SK-N-MC (cell line): ENCODE measurements at places on chromosomes 7 and 10.

DNA sequence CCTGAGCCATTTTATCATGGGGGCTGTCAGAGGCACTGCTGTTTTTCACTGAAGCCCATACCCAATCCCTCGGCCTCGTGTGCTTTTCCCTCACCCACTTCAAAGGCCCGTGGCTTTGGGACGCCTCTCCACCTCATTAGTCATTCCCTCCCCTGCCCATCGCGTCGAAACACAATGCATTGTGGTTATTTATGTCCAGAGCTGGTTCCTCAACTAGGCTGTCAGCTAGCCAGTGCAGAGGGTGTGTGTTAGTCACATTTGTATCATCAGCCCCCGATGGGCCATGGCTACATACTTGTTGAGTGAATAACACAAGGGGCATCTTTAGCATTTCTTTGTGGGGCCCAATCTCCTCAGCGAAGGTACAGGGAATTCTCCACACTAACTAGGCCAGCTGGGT is 3.8 kb upstream of the CRCP start:
- DNase-seq: no peak

DNA sequence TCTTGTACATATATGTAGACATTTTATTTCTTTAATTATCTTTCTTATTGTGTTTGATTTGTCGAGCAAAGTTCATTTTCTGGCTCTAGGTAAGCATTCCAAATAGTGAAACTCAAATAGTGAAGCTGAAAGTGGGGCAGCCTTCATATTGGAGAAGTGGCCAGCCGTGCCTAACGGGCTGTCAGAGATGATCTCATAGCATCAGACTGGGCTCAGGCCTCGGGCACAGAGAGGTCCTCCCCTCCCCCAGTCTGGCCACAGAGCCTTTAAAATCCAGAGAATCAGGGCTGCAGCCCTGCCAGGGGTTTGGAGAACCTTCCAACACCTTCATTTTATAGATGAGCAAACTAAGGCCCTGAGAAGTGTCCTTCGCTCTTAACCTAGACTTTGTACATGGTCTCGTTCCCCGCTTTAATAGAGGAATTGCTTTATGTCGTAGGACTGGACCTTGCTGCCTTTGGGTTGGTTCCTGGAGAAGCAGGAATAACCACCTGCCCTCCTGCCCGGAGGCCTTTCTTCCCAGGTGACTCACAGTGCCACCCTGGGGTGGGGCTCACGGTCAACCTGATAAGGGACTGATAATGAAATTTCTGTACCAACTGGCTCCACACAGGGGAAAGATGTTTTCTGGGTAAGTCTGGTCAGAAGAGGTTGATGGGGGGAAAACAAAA is 7.3 kb downstream of the TSPAN15 start:
- no peak for DNase-seq

- DNase-seq: no peak
Measured at GRCh38 chr7:106169821-106170610, 57.9 kb upstream of the SYPL1 start.

DNA sequence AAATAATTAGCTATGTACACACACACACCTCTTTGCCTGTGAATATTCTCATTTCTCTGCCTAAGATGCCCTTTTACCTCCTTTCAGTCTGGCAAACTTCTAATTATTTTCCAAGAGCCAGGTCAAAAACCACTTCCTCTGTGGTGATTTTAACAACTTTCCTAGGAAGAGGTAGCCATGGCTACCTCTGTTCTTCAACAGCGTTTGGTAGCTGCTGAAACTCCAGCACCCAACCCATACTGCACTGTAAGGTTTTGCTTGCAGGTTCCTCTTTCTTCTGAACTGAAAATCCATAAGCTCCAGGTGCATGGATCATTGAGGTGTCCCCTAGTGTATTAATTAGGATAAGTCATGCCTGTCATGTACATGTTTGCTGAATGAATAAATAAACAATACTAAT is 25.6 kb downstream of the NRCAM start:
- no peak for DNase-seq

DNA sequence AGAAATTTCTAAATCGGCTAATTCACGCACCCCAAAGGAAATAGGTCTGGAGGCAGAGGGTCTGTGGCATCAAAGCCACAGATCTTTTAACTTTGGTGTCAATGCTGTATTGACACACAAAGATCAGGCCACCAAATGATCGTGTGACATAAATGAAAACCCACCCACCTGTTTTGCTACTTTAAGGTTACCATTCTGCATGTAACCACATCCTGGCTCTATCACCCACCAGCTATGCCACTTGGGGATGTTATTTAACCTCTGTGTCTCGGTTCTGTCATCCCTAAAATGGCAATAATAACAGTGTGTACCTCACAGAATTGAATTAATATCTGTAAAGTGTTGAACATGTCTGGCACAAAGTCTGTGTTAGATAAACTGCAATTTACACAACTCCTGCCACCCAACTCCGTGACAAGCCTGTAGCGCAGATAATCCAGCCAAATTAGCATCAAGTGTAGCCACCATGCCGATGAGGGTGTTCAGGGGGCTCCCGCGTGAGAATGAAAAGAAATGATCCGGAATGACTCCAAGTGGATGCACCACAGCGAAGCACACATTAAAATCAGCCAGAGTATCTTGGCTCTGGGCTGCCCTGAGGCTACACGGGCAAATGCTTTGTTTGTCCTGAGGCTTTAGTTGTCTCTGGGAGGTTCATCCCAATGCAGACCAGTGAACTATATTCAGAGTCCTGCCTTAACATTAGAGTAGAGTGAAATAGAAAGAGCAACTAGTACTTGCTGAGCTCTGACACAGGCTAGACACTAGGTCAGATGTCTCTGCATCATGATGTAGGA is 158.4 kb upstream of the NEBL start:
- DNase-seq: no peak

- DNase-seq: no peak
Measured at GRCh38 chr7:125605241-125605640, 675.6 kb upstream of the POT1 start.

GRCh38 chr10:96695366-96695765 is 24.9 kb downstream of the PIK3AP1 start:
- no peak for DNase-seq

DNA sequence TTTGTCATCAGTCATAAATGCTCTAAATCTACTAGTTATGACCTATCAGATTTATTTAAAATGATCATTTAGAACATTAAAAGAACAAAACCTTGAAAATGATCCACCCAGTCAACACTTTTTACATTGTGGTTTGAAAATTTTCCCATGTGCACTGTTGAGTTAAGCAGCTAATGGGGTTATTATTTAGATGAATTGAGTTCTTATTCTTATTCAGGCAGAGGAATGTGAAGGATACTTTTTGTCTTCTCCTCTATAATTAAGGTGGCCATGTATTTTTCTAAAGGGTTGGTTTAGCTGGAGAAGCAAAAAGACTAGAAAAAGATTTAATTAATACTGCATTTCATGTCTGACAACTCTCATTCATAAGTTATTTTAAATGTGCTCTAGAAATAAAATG is 74.9 kb upstream of the FEZF1 start:
- DNase-seq: no peak

DNA sequence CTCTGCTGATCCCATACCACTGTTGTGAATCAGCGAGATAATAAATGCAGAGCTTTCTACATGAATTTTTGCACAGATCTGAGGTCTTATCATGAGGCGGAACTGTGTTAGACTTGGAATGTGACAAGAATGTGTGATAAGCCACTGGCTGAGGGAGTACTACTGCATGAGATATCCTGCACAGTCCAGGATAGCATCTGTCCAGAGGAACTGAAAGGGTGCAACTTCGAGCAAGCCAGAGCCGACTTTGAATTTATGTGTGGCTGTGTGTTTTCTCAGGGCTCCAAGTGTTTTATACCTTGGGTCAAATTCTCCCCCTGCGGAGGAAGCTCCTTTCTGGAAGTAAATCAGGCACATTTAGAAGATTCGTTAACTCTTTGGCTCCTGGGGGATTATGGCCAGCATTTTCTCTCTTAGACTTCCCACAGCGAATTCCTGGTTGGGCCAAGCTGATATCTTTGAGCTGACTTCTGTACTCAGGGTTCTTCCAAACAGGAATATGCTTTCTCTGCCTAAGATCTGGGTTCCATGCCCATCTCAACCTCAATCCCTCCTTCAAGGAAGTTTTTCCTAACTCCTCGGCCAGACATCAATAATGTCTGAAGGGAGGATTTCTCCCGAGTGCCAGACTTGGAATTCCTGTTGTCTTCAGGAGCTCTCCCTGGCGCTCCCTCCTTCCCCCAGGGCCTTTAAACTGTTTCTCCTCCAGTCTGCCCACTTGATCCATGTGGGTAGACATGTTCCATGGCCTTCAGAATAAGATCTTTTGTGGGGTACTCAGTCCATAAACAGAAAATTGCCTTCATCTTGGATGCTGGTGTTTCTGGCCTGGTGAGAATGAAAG is 2.5 kb upstream of the MEST start:
- DNase-seq: no peak

- DNase-seq: no peak
Measured at GRCh38 chr7:17206349-17206905, 92.0 kb upstream of the AHR start.

DNA sequence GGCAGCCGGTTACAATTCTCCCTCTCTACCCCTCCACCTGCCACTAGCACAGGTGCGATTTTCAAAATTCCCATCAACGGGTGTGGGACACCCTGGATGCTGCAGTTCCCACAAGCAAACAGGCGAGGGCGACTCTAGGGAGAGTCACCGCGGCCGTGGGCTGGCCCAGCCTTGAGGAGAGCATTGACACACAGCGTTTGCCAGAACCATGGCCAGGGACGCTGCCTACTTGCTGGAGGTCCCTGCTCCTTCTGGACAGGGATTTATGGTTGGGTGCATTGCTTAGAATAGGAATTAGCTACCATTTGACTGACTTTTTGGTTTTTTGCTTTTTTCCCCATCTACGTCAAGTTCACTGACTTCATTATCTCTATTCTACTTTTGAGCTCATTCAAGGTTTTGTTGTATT is 19.0 kb upstream of the CLDN4 start:
- DNase-seq: no peak

- no peak for DNase-seq
Measured at GRCh38 chr10:7407368-7408290, 3.2 kb downstream of the SFMBT2 start.
